ENCODE measurements at places on chromosomes 1 and 21.

GRCh38 chr1:53198241-53198651, 1.6 kb downstream of the CPT2 start:
- DNase-seq, result peak; percentile 54

DNA sequence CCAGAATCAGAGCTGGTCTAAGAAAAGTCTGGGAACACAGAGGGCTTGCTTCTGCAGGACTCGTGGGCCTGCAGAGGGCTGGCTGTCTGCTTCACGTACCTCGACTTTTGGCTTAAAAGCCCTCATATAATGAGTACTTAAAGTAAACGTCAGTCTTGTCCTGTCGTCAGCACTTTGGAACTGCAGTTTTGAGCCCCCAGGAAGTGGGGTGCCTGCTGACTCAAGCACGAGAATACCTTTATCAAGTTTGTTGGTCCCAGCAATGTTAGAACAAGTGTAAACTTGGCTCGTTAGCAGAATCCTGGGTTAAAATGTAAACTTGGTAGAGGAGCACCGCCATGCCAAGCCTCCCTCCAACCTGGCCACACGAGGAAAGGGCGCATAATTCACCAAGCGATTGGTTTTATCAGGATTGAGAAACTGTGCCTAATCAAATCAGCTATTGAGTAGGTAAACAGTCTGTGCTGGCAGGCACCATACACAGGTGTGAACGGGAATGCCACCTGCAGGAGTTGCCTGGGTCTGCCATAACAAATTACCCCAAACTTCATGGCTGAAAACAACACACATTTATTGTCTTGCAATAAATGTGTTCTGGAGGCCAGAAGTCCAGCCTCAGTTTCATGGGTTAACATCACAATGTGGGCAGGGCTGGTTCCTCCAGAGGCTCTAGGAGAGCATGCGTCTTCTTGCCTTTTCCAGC, 45.0 kb upstream of the FHAD1 start:
- DNase-seq, result no peak

DNA sequence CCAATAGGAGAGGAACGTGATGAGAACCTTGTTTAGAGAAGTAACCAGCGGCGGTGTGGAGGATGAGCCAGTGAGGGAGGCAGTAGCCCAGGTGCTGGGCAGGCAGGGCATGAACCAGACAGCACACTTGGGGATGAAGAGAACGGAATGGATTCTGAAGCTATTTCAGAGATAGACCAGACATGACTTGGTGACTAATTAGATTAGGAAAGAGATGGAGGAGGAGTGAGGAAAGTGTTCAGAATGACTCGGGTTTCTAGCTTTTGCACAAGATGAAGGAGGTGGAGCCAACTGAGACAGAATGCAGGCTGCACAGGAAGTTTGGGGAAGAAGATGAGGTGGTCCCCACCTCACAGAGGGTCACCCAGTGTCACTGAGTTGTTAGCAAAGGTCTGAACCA, 5.1 kb downstream of the PEF1 start:
- DNase-seq, result peak; percentile 63

- no peak for DNase-seq
Observed at GRCh38 chr1:245933431-245934045, 573.5 kb downstream of the SMYD3 start.

- DNase-seq, result peak; percentile 66
Observed at GRCh38 chr1:234978397-234979295, 150.0 kb downstream of the TOMM20 start.

DNA sequence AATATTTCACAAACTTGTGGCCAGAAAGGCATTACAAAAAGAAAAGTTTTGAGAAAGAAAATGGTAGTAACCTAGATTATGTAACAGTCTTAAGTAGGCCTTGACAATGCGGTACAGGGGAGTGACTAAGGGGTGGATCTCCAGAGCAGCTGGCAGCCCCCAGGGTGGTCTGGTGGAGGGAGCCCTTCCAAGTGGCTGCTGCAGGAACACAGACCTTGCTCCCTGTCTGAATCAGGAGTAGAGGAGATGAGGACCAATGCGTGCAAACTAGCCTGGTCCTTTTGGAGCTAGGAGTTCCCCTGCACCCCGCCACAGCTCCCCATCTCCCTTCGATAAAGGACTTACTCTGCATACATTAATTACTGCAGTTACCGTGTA, 189.0 kb downstream of the NFIA start:
- no peak for DNase-seq

- no peak for DNase-seq
Observed at GRCh38 chr1:230975636-230976035, 3.0 kb downstream of the TTC13 start.

DNA sequence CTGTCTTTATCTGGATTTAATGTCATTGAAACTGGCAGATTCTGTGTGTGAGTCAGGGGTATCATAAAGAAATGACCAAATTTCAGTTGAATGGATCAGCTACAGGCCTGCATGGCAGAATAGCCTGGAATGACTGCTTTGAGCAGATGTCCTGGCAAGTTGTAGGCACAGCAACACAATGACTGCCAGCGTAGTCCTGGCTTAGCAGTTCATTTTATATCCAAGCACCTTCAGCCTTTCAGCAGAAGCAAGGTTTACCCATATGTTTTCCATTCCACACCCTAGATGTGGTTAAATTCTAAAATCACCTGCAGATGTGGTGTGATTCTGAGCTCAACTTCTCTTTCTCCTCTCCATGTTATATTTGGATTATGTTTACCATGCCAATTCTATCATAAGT, 22.3 kb upstream of the PTGFR start:
- DNase-seq, result peak; percentile 21

DNA sequence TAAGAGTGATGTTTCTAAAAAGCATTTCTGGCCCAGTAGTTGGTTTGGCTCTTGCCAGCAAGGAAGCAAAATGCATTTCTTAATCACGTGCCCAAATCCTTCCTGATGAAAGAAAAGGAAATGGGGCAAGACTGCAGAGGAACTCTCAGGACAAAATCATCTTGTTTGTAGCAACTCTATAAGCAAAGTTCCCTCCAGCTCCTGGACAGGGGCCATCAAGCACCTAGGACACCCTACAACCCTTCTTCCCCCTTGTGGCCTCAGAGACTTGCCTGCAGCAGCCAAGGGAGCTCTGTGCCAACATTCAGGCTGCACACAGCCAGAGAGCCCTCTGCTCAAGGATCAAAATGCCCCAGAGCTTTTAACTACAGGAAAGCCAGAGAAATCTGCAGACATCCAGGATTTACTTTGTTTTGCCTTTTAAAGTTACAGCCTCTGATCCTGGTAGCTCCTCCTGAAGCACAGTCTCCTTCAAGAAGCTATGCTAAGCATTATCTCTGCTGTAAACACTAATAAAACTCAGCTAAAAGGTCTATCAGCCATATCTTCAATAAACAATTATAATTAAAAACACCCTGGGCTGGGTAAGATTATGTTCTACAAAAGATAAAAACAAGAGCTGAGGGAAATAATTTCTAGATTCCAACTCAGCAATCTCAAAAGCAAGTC, 105.0 kb downstream of the KIAA0319L start:
- DNase-seq, result peak; percentile 52

DNA sequence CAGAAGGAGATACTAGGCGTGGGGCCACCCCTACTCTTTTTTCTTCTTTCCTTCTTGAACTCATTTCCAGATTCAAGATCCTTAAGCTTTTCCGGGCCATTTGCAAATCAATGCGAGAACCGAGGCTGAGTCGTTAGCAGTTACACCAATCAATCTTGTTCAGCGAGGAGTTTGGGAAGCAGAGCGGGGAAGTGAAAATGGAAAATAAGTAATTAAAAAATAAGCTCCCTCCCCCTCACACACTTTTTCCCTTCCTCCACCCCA, 1.7 kb upstream of the NEGR1 start:
- no peak for DNase-seq

- peak; percentile 19 for DNase-seq
Observed at GRCh38 chr1:167713330-167714081, 8.3 kb upstream of the MPZL1 start.

- peak; percentile 5 for DNase-seq
Observed at GRCh38 chr21:18801468-18801867, 397.9 kb upstream of the TMPRSS15 start.

GRCh38 chr1:24319962-24320361, 805 bp downstream of the GRHL3 start:
- no peak for DNase-seq

- no peak for DNase-seq
Observed at GRCh38 chr1:44523593-44524591, 118.8 kb downstream of the RNF220 start.

- no peak for DNase-seq
Observed at GRCh38 chr1:232558954-232559353, 71.0 kb downstream of the SIPA1L2 start.

- DNase-seq, result no peak
Observed at GRCh38 chr1:96508233-96508632, 213.4 kb upstream of the PTBP2 start.

DNA sequence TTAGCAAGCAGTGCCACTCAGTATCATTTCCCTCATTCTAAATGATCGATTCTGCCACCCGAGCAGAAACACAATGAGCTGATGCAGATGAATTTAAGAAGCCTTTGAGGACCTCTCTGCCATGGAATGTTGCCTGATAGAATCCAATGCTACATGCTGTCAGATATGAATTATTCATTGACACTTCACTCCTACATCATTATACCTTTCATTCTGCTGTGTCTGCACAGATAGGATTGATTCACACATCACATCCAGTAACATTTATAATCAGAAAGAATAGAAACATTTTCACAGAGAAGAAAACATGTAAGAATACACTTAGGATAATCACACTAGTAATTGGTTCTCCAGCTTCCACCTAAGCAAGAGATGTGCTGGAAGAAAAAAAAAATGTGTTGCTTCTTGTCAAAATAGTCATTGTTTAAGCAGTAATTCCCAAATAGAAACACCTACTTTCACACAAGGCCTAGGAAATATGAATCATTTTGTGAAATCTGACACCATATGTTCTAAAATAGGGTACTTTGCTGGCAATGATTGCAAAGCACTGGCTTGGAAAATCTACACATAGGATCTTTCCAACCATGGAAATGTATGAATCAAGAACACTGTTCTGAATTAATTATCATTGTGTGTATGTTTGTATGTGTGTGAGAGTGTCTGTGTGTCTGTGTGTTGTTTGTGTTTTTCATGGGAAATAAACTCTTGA, 110.1 kb downstream of the GRIK1 start:
- DNase-seq, result peak; percentile 2

DNA sequence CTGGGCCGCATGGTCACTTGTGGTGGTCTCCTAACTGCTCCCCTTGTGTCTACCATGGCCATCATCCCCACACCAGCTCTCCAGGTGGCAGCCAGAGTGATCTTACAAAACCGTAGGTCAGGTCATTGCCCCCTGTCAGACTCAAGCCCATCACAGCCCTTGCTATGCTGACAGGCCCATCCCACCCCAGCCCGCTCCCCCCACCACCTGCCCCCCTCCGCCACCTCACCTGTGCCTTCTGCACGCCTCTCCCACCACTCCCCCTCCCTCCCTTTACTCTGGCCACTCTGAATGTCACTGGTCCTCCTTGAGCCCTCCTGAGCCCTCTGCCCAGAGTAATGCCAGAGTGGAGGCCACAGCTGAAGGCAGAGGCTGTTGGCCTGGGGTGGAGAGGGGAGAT, 28.5 kb downstream of the TEX35 start:
- no peak for DNase-seq

GRCh38 chr1:40264354-40264781, 6.3 kb downstream of the ZMPSTE24 start:
- DNase-seq, result no peak

GRCh38 chr21:44527983-44528633, 11.9 kb downstream of the KRTAP10-1 start:
- DNase-seq, result no peak

GRCh38 chr1:2091611-2092604, 41.7 kb downstream of the PRKCZ start:
- DNase-seq, result no peak

- DNase-seq, result peak; percentile 44
Observed at GRCh38 chr1:42173155-42173933, 8.8 kb upstream of the GUCA2A start.

- peak; percentile 3 for DNase-seq
Observed at GRCh38 chr1:238898856-238899255, 487.5 kb upstream of the CHRM3 start.

- DNase-seq, result peak; percentile 90
Observed at GRCh38 chr21:38853421-38853919, 47.7 kb downstream of the ETS2 start.

DNA sequence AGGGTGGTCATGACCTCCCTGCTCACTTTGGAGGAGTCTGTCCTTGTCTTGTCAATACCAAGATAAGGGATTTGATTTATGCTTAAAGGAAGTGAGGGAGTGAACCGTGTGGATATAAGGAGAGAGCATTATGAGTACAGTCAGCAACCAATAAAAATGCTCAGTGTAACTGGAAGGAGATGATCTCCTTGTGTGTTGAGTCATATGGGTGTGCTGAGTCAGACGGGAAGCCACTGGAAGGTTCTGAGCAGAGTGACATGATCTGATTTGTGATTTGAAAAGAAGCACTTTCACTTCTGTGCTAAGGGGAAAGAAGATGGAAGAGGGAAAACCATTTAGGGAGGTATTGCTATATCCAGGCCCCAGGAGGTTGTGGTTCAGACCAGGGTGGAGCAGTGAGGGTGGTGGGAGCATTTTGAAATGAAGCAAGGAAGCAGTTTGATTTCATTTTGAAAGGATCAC, 2.5 kb upstream of the BCL10 start:
- peak; percentile 94 for DNase-seq

GRCh38 chr1:43439781-43440180, 13.9 kb downstream of the HYI start:
- no peak for DNase-seq

- no peak for DNase-seq
Observed at GRCh38 chr1:229509576-229509975, 1.4 kb upstream of the NUP133 start.

GRCh38 chr1:229629261-229629660, 3.2 kb downstream of the URB2 start:
- DNase-seq, result peak; percentile 78

GRCh38 chr1:59104191-59104760, 192.6 kb upstream of the FGGY start:
- DNase-seq, result no peak

DNA sequence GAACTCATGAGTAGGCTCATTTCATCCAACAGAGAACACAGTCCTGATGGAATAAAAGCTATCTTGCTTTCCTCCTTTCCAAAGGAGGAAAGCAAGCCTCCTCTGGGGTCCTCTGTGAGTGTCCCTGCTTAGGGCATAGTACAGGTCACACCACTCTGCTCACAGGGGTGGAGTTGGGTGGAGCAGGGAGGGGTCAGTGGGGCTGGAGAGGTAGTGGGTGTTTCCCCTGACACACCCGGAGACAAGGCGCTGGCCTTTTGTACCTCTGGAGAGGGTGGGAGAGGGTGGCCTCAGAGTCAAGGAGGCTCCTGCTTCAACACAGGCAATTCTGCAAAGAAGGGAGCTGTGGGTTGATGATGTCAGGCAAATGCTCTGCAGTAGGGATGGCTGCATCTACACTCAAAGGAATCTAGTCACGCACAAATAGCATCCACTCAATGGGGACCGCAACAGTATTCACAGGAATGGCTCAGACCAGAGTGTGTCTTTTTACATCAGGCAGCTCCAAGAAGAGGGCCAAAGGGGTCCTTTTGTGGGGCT, 58.6 kb upstream of the PLXNA2 start:
- no peak for DNase-seq

Data from fibroblast of upper back skin (primary cell).